ENCODE measurements at places on chromosomes 5 and 9.

- no peak for DNase-seq
Observed at GRCh38 chr5:34736445-34737115, 80.5 kb downstream of the RAI14 start.

- no peak for DNase-seq
Observed at GRCh38 chr5:93438124-93438523, 142.9 kb downstream of the NR2F1-AS1 start.

GRCh38 chr5:9015260-9015936 is 530.5 kb downstream of the SEMA5A start:
- DNase-seq, result no peak

- DNase-seq, result no peak
Observed at GRCh38 chr5:68957591-68957990, 136.2 kb upstream of the SLC30A5 start.

GRCh38 chr5:2178071-2178477 is 295.3 kb upstream of the IRX4 start:
- DNase-seq, result no peak

DNA sequence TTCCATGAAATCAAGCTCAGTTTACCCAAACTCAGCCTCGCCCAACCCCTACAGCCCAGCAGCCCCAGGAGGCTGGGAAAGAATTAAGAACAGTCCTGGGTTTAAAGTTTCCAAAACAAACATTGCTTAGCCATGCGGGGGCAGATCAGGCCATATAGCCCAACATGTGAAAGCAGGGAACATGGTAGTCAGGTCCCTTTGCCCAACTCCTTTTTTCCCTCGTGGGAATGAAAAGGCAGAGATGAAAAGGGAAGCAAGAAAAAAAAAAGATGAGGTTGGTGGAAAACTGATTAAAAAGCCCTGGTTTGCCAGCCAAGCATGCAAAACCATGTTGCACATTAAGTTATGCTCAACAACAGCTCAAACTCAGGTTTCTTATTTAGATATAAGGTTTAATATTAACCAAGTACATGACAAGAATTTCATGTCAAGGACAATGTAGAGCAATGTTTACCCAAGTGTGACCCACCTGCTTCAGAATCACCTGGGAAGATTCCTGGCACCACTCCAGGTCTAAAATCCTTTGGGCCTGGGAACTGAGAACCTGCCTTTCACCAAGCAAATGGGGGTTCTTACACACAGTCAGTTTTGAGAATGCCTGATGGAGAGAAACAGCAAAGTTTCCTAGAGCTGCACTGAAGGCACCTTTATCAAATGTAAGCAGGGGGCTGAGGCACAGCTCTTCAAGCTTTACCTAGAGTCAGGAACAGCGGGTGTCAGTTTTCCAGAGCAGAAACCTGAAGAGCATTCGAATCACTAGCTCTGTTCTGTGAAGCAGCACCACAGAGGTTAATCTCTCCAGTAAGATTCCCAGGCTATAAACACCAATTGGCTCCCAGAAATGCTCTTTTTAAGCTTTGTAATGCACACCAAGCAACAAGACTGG is 1.7 kb downstream of the FREM1 start:
- DNase-seq, result no peak

DNA sequence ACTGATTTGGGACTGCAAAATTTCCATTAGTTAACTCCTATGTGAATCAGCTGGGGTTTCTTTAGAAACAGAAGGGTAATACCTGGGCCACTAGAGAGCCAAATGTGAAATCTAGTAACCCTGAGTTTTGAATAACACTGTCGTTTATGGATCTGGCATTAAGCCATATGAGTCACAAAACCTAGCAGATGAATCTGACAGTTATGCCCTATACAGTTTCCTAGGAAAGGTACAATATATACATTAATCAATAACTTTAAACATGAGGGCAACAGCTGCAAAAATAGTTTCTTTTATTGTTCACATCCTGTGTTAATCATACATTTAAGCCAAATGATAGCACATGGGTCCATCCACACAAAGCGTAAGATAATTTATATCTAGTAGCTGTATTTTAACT is 56.9 kb downstream of the PAM start:
- DNase-seq, result no peak

- DNase-seq, result peak; percentile 11
Observed at GRCh38 chr5:35852084-35852734, 4.5 kb upstream of the IL7R start.

GRCh38 chr9:136701668-136702053 is 10.7 kb upstream of the DIPK1B start:
- DNase-seq, result no peak

- no peak for DNase-seq
Observed at GRCh38 chr9:95580812-95581761, 64.3 kb upstream of the PTCH1 start.

DNA sequence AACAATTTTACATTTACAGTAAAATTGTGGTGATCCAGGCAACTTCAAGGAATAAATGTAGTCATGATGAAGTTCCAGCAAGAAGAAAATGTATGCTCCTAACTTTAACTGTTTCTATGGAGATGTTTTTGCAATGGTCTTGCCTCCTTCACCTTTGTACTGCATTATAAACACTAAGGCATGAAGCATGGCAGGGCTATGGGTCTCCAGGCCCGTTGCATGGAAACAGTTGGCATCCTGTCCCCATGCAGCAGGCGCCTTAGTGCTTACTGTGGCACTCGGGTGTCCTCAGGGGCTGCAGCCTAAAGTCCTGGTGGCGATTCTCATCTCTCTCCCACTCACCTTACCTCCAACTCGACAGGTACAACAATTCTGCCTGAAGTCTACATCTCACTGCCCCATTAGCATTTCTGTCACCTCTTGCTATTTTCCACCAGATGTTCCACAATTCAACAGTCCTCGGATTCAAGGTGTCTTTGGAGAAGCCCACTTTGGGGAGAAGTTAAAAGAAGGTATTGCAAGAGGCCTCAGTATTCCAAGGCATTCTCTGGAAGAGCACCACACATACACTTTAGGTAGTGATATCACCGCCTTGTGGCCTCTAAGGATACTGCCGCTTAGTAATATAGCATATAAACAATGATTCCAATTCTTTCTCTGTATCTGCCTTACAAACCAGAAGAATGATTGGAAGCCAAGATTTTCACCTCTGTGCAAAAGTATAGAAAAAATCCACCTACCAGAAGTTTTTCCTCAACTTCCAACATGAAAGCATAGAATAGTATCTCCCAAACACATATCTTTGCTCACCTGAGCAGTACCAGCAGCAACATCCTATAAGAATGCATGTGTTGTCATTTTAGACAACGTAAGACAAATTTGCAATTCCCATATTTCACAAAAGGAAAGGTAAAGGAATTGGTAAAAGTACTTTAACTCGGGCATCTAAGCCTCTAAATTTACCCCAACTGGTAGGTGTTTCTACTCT is 5.1 kb downstream of the LIFR start:
- DNase-seq, result no peak

DNA sequence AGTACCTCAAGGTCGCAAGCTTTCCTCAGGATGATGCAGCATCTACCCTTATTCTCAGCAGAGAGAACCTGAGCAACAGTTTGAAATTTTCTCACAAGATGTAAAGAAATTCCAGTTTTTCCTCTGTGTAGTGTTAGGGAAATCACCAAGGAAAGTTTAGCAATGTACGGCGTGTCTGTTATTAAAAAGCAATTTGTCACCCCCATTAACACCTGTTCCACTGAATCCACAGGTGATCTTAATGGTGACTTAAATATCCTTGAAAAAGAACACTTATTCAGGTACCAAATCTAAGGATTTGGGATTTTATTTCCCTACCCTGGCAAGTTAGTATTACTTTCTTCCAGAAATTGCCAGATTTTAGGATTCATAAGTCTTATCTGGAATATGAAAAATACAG is 77.9 kb upstream of the ATP10B start:
- DNase-seq, result no peak

DNA sequence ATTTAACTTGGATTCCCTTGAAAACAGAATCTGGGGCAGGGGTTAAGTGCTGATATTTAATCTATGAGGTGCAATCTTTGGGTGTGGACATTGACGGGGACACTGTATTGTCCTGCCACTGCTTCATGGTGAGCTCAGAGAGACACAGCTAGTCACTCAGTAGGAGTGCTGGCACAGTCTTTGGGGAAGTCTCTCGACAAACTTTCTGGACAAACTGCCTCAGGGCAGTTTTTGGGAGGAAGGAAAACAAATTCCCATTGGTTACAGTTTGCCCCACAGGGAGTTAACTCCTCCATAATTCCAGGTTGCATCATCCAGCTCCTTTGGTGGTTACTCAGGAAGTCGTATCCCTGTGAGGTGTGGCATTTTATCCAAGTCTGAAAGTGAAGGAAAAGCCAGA is 17.9 kb downstream of the HNRNPK start:
- no peak for DNase-seq

- DNase-seq, result no peak
Observed at GRCh38 chr5:143474616-143475015, 71.1 kb upstream of the NR3C1 start.

GRCh38 chr9:125659201-125659840 is 47.7 kb downstream of the MAPKAP1 start:
- no peak for DNase-seq

GRCh38 chr5:113276493-113276892 is 158.3 kb downstream of the TSSK1B start:
- no peak for DNase-seq

- no peak for DNase-seq
Observed at GRCh38 chr9:126569036-126569435, 44.7 kb upstream of the LMX1B start.

DNA sequence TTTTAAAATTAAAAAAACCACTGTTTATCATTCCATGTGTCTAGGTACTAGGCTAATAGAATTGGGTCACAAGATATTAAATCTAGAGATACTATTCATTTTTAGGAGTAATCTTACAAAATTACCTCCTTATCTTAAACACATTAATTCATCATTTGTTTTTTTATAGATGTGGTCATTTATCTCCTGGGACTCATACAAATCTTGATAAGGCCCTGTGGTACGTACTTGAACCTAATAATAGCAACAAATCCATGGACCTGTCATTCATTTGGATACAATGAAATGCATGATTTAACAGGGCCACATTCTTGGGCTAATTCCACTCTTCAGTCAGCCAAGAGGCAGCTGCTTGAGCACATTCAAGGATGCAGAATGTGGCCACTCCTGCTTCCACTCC is 66.4 kb upstream of the MARCHF11 start:
- no peak for DNase-seq

- no peak for DNase-seq
Observed at GRCh38 chr9:78354989-78355388, 58.1 kb downstream of the PSAT1 start.

GRCh38 chr5:375336-375920 is 53.9 kb downstream of the AHRR start:
- DNase-seq, result no peak

GRCh38 chr5:105836268-105836667 is 1834.5 kb downstream of the EFNA5 start:
- DNase-seq, result no peak

DNA sequence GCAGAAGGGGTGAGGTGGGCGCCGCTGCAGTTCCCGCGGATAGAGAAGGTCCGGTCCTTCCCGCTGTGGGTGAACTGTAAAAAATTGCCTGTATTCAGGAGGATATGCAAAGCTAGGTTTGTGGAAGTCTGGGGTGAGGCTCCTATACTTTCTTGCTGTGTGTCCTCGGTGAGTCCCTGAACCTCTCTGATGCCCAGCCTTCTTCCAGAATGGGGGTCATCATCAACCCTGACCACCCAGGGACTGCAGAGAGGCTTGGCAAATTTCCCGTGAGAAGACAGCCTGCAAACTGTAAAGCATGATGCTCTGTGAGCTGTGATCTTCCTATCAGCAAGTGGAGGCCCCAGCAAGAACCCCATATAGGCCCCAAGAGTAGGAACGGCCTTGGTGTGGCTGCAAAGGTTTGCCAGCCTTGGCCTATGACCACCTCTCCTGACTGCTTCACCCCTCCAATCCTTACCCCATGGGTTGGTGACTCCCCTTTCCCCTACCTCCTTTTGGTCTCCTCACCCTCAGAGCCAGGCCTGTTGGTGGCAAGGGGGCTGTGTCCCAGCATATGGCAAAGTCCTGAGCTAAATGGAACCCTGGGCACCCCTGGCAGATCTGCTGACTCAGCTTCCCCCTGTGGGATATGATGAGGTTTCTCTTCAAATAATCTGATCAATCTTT is 760 bp downstream of the ALDH1B1 start:
- no peak for DNase-seq

DNA sequence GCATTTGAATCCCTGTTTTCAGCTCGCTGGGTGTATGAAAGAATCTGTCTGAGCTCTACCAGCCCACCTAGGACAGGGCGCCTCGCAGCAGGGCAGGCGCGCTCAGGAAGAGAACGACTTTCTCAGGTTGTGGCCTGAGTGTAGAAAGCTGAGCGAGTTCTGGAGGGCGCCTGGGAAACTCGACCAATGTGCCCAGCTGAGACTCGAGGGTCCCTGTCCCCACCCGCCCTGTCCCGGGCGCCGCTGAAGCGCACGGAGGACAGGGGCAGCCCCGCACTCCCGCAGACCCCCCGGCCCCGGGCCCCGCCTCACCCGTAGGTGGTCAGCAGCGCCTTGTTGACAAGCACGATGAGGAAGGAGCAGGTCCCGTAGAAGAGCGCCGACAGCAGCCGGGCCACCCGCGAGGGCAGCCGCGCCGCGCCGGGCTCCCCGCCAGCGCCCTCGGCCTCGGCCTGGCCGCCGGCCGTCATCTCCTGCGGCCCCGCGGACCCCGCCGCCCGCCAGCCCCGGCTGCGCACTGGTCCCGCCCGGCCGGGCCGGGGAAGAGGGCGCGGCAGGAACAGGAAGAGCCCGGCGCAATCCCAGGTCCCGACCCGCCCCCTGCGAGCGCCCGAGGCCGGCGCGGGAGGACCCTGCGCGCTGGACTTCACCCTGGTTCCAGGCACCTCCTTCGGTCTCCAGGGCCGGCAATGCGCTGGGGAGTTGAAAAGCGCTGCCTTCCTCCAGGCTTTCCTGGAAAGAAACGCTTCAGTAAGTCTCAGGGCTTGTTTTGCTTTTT is at the start of gene SLC35D2:
Gene SLC35D2 (minus strand): TSS at position 547 of the 778 bp plus-strand sequence. CDS start 77 bp downstream, at position 470.
- no peak for DNase-seq

DNA sequence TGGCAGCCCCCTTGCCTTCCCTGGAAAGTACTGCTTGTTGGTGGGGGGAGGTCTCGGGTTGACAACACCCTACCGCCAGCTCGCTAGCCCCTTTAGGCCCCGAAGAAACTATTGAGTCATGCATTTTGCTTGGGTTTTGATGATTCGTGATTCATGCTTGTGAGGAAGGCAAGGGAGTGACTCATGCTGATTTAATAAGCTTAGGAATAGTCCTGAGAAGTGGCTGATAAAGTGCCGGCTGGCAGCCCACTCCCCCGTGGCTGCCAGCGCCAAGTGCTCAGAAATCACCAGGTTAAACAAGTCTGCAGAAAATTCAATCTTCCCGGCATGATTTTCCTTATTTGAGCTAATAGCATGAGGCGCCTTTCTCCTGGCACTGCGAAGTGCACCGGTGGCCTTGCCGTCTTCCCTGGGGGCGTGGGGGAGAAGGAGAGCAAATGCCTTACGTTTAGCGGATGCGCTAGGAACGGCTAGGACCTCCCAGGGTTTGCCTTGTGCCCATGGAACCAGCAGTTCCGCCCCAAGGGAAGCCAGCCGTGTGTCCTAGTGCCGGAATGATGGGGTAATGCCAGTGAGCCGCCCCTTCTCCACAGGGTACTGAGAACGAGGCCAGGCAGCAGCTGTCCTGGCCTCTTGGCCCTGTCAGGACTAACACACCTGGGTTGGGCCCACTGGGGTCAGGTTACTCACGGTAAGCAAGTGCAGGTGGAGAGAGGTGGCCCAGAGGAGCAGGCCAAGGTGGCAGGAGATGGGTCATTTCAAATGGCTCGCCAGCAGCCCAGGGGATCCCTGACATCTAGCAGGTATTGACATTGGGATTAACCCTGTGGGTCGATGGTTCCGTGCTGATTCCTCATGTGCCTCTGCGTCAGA is 151.9 kb downstream of the MACROH2A1 start:
- no peak for DNase-seq
